Testis (tissue), 5 donors: ENCODE measurements at places on chromosomes 1 and 21.

GRCh38 chr1:246907472-246907871, 24.3 kb downstream of the AHCTF1 start:
- no peak overlapping the region for H3K4me3 ChIP-seq
- H3K27me3 ChIP-seq = no peaks in the 10 kb centered on the region
- H3K36me3 ChIP-seq = no peaks in the 10 kb centered on the region
- no peak for DNase-seq

DNA sequence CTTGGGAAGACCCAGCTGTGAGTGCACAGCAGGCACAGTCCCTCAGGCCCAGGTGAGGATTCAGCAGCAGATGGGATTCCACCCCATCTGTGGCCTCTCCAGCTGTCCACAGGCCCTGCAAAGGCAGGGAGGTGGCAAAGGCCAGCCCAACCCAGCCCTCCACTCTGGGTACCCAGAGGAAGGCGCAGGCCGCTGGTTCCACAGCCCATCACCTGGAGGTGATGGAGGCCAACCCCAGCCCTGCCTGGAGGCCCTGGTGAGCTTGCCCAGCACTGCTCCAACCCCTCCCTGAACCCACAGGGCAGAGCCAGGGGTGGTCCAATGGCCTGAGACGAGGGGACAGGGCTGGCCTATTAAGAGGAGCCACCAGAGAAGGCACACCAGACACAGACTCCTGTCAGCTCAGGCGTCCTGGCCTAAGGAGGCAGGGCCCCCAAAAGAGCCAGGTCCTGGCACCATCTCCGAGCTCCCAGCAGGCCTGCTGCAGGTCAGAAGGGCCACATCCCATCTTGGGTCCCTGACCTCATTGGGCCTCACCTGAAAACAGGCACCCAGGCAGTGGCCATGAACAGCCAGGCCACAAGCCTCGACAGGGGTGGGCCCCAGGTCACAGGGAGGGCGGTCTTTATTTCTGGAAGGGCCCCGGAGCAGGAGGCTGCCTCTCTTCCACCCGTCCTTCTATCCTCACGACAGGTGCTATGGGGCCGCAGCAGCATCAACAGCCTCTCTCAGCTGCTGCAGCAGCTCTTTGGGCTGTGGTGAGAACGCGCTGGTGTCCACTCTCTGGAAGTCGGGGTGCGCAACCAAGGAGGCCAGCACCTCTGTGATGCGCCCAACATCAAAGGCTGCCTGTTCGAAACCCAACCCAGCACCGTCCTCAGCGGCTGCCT, 3.2 kb downstream of the JMJD4 start:
- H3K27ac ChIP-seq = no peak overlapping the region
- no peak for DNase-seq
- no peak overlapping the region for H3K4me3 ChIP-seq
- H3K27me3 ChIP-seq = no peaks in the 10 kb centered on the region
- peaks cover 34% of the 10 kb centered on the region for H3K4me1 ChIP-seq
- no peaks in the 10 kb centered on the region for H3K36me3 ChIP-seq

DNA sequence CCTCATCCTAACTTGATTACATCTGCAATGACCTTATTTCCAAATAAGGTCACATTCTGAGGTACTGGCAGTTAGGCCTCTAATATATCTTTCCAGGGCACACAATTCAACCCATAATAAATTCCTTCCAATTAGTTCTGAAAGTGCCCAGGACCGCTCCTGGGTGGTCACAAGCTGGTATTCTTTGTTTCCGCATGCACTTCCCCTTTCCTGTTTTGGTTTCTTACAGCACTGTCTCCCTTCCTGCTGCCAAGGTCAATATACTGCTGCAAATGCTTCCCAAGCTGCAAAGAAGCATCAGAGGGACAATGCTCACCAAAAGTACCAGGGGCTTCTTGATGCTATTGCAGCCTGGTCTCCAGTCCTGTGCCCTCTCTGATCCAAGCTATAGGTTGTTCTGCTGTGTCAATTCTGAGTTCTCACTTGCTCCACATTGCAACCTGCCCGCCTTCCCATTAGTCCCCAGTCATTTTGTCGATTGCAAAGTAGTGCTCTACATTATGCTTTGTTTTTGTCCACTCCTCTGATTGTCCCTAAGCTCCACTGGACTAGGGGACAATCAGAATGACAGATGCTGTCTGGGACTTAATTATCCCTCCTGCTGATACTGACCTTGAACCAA, 13.9 kb upstream of the XPR1 start:
- no peaks in the 10 kb centered on the region for H3K27me3 ChIP-seq
- H3K4me3 ChIP-seq = no peak overlapping the region
- DNase-seq = no peak

GRCh38 chr1:45512641-45513054, 9.0 kb downstream of the PRDX1 start:
- no peaks in the 10 kb centered on the region for H3K27me3 ChIP-seq
- no peak overlapping the region for H3K27ac ChIP-seq
- no peaks in the 10 kb centered on the region for H3K36me3 ChIP-seq
- H3K4me3 ChIP-seq = no peak overlapping the region
- DNase-seq = peak; percentile 80

GRCh38 chr1:236400061-236400603, 6.0 kb downstream of the EDARADD start:
- no peaks in the 10 kb centered on the region for H3K27me3 ChIP-seq
- peaks cover 3% of the 10 kb centered on the region for H3K4me1 ChIP-seq
- no peak overlapping the region for H3K4me3 ChIP-seq
- no peaks in the 10 kb centered on the region for H3K36me3 ChIP-seq

DNA sequence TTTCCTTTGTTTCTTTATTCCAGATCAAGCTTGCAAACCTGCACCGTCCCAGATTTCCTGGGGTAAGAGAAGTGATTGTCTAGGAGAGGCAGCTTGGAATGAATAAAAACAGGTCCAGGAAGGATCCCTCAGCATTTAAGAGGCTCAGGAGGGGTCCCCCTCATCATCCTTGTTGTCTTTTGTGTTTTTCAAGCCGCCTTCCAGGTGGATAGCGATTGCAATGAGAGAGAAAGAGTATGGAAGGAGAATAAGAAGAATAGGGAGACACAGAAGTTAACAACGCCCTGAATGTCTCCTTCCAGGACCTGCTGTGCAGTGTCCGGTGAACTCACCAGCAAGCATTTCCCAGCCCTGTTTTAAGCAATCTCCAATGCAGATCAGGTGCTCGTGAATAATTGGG, 8.5 kb downstream of the ERG start:
- no peaks in the 10 kb centered on the region for H3K36me3 ChIP-seq
- H3K27me3 ChIP-seq = no peaks in the 10 kb centered on the region
- H3K4me3 ChIP-seq = no peak overlapping the region
- DNase-seq = no peak

GRCh38 chr1:182350839-182351238, 40.8 kb downstream of the GLUL start:
- H3K36me3 ChIP-seq = no peaks in the 10 kb centered on the region
- DNase-seq = no peak
- no peaks in the 10 kb centered on the region for H3K27me3 ChIP-seq
- H3K4me3 ChIP-seq = no peak overlapping the region

DNA sequence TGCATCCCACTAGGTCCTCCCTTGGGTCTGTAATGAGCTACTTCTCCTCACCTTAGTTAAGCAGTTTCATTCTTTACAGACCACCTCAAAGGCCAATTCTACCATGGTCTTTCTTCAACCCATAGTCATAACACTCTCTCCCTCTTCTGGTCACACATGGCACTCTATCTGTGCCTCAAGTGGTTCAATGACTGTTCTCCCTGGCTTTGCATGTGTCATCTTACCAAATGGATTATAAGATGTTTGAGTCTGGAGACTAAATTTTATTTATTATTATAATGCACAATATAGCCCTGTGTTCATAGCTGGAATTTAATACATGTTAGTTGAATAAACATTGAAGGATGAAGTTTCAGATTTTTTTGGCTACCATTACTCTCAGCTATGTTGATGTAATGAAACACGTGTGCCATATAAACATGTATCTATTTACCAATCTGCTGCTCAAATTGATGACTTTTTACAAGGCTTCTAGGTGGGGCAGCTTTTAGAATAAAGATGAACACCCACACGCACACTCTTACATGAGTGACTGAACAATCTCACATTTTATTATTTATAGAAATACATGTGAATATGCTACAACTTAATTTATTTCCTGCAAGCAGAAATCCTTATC, 102.1 kb downstream of the RUNX1 start:
- H3K27ac ChIP-seq = no peak overlapping the region
- H3K4me1 ChIP-seq = no peaks in the 10 kb centered on the region
- H3K4me3 ChIP-seq = no peak overlapping the region
- DNase-seq = no peak
- no peaks in the 10 kb centered on the region for H3K27me3 ChIP-seq

GRCh38 chr1:174726167-174726879, 273.4 kb upstream of the CACYBP start:
- no peaks in the 10 kb centered on the region for H3K4me1 ChIP-seq
- H3K27ac ChIP-seq = no peak overlapping the region
- no peak overlapping the region for H3K4me3 ChIP-seq

- H3K27me3 ChIP-seq = no peaks in the 10 kb centered on the region
- no peak overlapping the region for H3K4me3 ChIP-seq
- no peaks in the 10 kb centered on the region for H3K4me1 ChIP-seq
- no peak overlapping the region for H3K27ac ChIP-seq
Observed at GRCh38 chr21:41086569-41086968, 81.4 kb upstream of the BACE2 start.

GRCh38 chr1:232016616-232017015, 390.0 kb downstream of the DISC1 start:
- no peaks in the 10 kb centered on the region for H3K4me1 ChIP-seq
- no peaks in the 10 kb centered on the region for H3K27me3 ChIP-seq
- no peak overlapping the region for H3K27ac ChIP-seq
- no peak for DNase-seq

GRCh38 chr21:26909972-26910371, 56.9 kb downstream of the ADAMTS5 start:
- H3K27me3 ChIP-seq = no peaks in the 10 kb centered on the region
- DNase-seq = no peak
- no peak overlapping the region for H3K4me3 ChIP-seq
- no peaks in the 10 kb centered on the region for H3K4me1 ChIP-seq

- no peak overlapping the region for H3K27ac ChIP-seq
- H3K4me1 ChIP-seq = no peaks in the 10 kb centered on the region
- no peaks in the 10 kb centered on the region for H3K36me3 ChIP-seq
- no peak for DNase-seq
- H3K27me3 ChIP-seq = no peaks in the 10 kb centered on the region
Observed at GRCh38 chr21:43287795-43288755, 119.3 kb downstream of the CRYAA start.

DNA sequence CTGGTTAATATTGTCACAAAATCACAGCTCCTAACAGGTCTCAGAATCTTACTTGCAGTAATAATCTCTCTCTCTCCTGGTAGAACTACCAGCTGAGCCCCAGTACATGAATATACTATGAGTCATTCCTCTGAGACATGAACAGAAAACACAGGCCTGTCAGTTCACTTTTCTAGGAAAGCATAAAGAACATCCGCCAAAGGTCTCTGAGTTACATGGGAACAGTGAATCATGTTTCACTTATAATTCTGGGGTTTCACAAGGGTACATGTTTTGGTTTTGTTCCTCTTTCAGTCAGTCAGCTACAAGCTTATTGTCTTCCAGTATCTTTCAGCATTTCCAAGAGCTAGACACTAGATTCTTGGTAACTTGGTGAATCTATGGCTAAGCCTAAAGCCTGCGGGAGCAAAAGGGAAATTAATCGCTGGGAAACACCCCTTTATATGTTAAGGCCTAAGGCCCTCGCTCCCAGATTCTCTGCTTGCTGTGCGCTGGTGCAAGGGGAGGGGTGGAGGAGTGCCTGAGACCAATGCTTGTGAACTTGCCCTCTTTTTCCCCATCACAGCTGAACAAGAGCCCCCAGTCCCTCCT, 31.7 kb downstream of the IFNGR2 start:
- no peaks in the 10 kb centered on the region for H3K36me3 ChIP-seq
- H3K27ac ChIP-seq = no peak overlapping the region
- no peaks in the 10 kb centered on the region for H3K27me3 ChIP-seq
- H3K4me1 ChIP-seq = no peaks in the 10 kb centered on the region
- no peak overlapping the region for H3K4me3 ChIP-seq

GRCh38 chr1:192977089-192977706, 82.0 kb downstream of the UCHL5 start:
- H3K27me3 ChIP-seq = no peaks in the 10 kb centered on the region
- H3K4me1 ChIP-seq = no peaks in the 10 kb centered on the region
- H3K36me3 ChIP-seq = no peaks in the 10 kb centered on the region
- DNase-seq = no peak
- no peak overlapping the region for H3K27ac ChIP-seq
- H3K4me3 ChIP-seq = no peak overlapping the region

- no peaks in the 10 kb centered on the region for H3K36me3 ChIP-seq
- H3K4me1 ChIP-seq = no peaks in the 10 kb centered on the region
- H3K27me3 ChIP-seq = no peaks in the 10 kb centered on the region
- H3K27ac ChIP-seq = no peak overlapping the region
- no peak for DNase-seq
- H3K4me3 ChIP-seq = no peak overlapping the region
Observed at GRCh38 chr1:14156543-14156942, 441.9 kb upstream of the KAZN start.

- no peaks in the 10 kb centered on the region for H3K36me3 ChIP-seq
- H3K4me1 ChIP-seq = no peaks in the 10 kb centered on the region
- no peak overlapping the region for H3K27ac ChIP-seq
- no peaks in the 10 kb centered on the region for H3K27me3 ChIP-seq
- DNase-seq = no peak
- no peak overlapping the region for H3K4me3 ChIP-seq
Observed at GRCh38 chr1:170321113-170321512, 175.4 kb downstream of the NTMT2 start.

- H3K36me3 ChIP-seq = no peaks in the 10 kb centered on the region
- no peaks in the 10 kb centered on the region for H3K27me3 ChIP-seq
- H3K4me1 ChIP-seq = no peaks in the 10 kb centered on the region
- no peak overlapping the region for H3K27ac ChIP-seq
Observed at GRCh38 chr21:36791695-36792470, 93.0 kb downstream of the SIM2 start.
